Pulmonary artery endothelial cell (primary cell): ENCODE measurements at places on chromosomes 5 and 9.

DNA sequence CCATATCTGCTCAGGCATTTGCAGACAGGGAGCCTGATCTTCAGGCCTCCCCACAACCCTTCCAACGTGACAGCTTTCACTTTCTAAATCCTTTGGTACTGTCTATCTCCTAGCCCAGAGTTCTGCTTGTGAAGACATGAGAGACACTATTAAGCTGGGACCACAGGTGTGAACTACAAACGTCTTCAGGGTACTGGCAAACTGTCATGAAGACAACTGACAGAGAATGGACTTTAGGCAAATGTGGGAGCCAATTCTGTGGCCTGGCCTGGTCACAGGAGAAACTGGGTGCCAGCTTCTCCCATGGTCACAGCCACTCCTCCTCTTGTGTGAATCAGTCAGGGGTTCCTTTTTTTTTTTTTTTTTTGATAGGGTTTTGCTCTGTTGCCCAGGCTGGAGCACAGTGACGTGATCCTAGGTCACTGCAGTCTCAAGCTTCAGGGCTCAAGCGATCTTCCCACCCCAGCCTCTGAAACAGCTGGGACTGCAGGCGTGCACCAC, 10.4 kb downstream of the TRIM14 start:
- no peak for DNase-seq

DNA sequence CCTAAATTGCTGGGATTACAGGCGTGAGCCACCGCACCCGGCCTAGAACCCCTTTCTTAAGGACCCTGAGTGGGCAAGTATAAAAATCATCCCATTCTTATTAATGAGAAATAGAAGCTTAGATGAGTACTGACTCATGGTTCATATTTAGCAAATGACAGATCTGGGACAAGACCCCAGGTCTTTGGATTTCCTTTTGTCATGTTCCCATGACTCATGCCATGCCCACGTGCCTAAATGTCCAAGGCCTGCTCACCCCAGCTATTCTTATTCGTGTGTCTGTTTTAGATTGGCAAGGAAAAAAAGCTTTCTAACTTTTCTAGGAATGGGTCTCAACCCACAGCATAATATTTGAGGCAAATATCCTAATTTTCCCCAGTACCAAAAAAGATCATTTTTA, 57.7 kb upstream of the RPS23 start:
- DNase-seq, result no peak

DNA sequence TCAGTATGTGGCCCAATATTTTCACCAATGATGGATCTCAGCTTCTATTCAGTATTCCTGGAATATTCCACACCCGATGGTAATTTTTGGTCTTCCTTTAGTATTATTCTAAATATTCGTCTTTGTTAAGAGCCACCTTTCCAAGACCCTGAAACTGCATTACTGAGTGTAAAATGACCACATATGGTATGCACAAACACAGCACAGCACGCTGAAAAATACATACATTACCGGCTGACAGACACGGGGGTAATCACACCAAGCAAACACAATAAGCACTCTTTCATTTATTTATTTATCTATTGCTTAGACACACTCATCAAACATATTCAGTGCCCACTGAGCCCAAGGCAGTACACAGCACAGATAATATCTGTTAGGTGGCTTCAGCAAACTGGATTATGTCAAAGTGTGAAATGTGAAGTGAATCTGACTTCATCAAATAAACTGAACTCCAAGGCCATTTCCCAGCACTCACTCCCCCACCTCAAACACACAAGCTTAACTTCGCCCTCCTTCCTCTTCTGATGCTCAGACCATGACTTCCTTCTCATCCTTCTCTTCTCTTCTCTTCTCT, 1637.8 kb upstream of the C9orf72 start:
- DNase-seq, result no peak

- no peak for DNase-seq
These were observed 23.9 kb upstream of the CPLX2 start for GRCh38 chr5:175847503-175847902.

DNA sequence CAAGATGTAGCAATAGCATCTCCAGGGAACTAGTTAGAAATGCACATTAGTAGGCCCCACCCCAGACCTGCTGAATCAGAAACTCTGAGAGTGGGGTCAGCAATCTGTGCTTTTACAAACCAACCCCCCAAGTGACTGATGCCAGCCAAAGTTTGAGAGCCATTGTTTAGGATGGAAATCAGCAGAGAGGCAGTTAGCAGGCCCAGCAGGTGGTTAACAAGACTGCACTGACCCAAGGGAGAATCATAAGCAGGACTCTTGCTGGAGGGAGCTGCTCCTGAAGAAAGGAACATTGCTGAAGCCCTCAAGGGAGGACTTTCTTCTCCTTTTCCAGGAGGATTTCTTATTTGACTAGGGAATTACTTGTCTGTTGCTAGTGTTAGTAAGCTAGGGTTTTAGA, 74.2 kb upstream of the SLC12A2 start:
- DNase-seq, result no peak

GRCh38 chr9:130433168-130433946, 11.4 kb upstream of the ASS1 start:
- DNase-seq, result no peak

- DNase-seq, result no peak
These were observed 64.2 kb upstream of the RANBP3L start for GRCh38 chr5:36365896-36366295.

GRCh38 chr5:80234116-80234948, 21.5 kb downstream of the SERINC5 start:
- DNase-seq, result no peak

GRCh38 chr5:149372076-149372795, 6.9 kb downstream of the IL17B start:
- DNase-seq, result no peak

GRCh38 chr5:75710637-75711036, 6.6 kb downstream of the POC5 start:
- DNase-seq, result no peak
